Esophagus mucosa (tissue), 1 donor: ENCODE measurements at places on chromosomes 2 and 18. TPM values are rescaled to one million over a fixed set of nuclear protein-coding genes. Genes with fewer than 3 reads are reported as not detected.

DNA sequence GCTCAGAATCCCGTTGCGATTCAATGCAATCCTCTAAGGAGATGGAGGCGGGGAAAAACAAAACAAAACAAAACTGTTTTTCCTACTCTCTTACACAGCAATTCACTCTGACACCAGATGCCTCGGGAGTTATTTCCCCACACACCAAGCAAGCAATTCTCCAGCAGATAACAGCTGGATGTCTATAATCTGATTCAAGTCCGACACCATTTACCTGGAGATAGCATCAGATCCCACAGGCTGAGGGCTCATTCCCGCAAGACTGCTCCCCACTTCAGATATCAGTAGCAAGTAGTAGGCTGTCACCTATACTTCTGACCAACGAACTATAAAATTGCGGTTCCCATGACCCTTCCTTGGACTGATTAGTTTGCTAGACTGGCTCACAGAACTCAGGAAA, 58.7 kb downstream of the DTNB start:
- ATAC-seq, result no peak

DNA sequence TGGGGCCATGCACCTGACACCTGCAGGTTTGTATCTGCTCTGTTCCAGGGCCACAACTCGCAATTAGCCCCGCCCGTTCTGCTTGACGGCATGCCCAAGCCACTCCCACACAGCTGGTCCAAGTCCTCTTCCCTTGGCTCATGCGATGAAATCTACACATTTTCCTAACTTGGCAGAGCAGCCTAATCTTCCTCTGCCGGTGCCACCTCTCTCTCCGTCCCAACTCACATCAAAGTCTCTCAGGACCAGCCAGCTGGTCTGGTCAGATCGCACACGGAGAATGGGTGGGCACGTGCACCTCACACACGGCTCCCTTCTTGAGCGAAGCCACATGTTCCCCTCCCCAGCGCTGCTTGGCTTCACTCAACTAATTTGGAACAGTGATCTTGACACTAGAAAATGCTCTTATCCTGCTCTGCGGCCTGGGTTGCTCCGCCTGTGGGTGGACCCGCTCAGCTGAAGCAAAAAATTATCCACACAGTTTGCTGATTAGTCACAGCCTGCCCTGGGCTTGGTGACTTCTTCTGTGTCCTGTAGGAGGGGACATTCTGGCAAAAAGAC, 176.7 kb downstream of the NRP2 start:
- peak; percentile 71 for ATAC-seq

DNA sequence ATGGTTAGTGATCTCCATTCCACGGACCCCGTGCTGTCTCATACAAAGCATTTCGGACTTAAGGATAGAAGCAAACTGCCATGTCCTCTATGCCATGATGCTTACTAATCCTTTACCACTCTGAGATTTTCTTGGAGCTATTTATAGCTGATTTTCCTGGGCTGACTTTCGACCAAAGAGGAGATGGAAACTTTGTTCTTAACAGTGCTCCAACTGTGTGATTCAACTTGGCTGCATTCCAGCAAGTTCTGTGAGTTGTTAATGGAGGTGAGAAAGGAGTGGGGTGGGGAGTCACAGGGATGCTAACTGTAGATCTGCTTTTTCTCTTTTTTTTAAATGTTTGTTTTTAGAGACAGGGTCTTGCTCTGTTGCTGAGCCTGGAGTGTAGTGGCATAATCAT, 45.5 kb upstream of the MSH2 start:
- ATAC-seq, result no peak

GRCh38 chr2:216596236-216596979, 36.8 kb upstream of the IGFBP2 start:
- no peak for ATAC-seq

DNA sequence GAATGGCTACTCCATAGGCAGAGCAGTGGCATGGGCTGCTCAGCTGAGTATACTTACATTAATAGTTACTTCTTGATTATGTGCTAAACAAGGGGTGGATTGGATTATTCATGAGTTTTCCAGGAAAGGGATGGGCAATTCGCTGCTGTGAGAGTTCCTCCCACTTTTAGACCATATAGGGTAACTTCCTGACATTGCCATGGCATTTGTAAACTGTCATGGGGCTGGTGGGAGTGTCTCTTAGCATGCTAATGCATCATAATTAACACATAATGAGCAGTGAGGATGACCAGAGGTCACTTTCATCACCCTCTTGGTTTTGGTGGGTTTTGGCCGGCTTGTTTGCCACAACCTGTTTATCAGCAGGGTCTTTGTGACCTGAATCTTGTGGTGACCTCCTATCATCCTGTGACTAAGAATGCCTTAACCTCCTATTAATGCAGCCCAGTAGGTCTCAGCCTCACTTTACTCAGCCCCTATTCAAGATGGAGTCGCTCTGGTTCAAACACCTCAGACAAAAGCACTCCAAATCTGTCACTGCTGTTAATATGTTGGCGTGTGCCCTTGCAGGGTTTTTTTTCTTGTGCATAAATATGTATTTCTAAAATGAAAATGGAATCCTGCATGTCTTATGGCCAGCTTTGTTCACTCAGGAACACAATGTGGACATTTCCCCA, 56.0 kb downstream of the CYBRD1 start:
- ATAC-seq, result no peak

DNA sequence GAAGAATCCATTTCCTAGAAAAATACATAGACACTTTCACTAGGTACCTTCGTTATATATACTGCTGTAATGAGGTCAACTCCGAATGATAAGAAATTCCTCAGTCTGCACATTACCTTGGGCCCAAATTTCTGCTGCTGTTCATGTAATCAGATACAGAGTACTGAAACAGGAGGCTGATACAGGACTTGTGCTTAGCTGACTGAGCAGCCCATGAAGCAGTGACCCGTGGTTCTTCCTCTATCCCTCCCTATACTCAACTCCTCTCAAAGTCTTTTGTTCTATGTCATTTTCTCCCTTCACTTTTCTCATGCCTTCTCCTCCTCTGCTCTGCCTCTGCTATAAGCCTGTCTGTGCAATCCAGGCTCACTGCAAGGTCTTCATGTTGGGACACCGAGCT, 57.5 kb upstream of the ST8SIA5 start:
- ATAC-seq, result no peak

DNA sequence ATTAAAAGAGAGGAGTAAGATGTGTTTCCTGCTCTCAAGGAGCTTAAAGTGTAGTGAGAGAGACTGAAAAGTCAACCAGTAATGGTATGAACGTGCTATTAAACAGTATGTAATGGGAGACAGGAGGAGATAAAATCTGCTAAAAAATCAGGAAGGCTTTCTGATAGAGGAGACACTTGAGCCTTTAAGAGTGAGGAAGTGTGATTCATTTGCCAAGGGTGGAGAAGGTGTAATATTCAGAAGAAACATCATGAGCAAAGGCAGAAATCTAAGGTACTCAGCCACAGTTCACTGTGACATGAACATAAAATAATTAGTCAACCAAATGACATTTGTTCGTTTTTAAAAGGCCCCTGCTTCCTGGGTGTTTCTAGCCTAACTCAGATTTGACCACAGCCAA, 137.8 kb upstream of the SKOR2 start:
- ATAC-seq, result no peak

- no peak for ATAC-seq
Observed at GRCh38 chr2:120711694-120712093, 24.0 kb upstream of the GLI2 start.

- no peak for ATAC-seq
Observed at GRCh38 chr2:223026357-223027110, 25.5 kb upstream of the KCNE4 start.

The ITGB6 gene
- total RNA-seq, result 24.2 TPM

The C1QL2 gene
- total RNA-seq, result not detected

The CKAP2L gene
- 14.0 TPM for total RNA-seq

The LMAN2L gene
- total RNA-seq, result 4.7 TPM
